ENCODE measurements at places on chromosomes 11 and 22.

- DNase-seq, result no peak
Measured at GRCh38 chr22:49492308-49492707, 335.4 kb downstream of the BRD1 start.

GRCh38 chr11:34300026-34300925, 57.5 kb downstream of the ABTB2 start:
- peak; percentile 91 for DNase-seq

GRCh38 chr11:64343767-64344559, 4.0 kb downstream of the CCDC88B start:
- DNase-seq, result no peak

- DNase-seq, result no peak
Measured at GRCh38 chr22:49689255-49689770, 138.4 kb downstream of the BRD1 start.

DNA sequence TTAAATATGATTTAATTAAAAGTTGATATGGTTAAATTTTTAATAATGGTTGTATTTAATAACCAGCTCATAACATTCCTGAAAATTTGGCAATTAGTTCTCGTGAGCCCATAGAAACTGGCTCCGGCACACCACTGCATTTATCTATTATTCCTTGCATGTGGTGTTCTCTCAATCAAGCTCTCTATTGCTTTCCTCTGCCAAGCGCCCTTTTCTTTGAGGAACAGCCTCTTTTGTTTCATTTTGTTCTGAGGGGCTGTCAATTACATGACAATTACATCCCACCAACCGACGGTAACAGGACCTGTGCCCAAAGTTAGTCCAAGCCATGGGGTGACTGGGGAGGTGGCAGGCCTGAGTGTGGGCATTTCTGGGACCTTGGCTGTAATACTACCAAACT, 8.1 kb downstream of the C11orf91 start:
- peak; percentile 77 for DNase-seq

DNA sequence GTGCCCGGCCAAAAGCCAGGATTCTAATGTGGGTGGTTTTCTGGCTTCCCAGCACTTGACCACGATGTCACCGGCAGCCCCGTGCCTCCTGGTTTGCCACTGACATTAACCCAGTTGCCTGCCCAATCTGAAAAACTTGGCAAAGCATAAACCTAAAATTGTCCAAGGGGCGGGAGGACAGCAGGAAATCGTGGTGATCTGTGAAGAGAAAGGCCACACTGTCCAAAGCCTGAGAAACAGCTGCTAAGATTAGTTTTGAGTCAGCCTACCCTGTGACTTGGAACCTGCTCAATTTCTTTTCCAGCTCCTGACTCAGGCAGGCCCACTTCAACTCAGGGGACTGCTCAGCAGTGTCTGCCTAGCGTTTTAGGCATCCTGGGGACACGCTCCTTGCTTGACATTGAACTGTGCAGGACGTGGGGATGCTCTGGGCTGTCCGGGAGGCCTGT, 8.2 kb upstream of the F2 start:
- DNase-seq, result no peak

GRCh38 chr11:77026221-77026620, 8.0 kb upstream of the B3GNT6 start:
- no peak for DNase-seq

- DNase-seq, result no peak
Measured at GRCh38 chr11:27904358-27905055, 203.4 kb downstream of the KIF18A start.

DNA sequence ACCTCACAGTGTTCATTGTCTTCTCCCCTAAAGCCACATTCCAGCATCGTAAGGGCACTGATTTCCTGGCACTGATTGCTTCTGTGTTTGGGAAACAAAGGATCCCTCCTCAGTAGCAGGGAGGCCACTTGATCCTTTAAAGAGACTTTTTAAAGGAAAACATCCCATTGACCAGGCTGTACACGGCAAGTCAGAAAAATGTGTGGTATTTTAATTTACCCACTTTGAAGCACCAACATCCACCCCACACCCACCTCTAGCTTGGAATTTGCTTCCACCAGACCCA, 364.9 kb downstream of the SHANK2 start:
- no peak for DNase-seq

- peak; percentile 73 for DNase-seq
Measured at GRCh38 chr11:66728693-66729385, at the start of gene SPTBN2. TSS of gene SPTBN2 (minus strand) at chr11:66729216. CDS start at chr11:66721240, 7,976 bp downstream.

DNA sequence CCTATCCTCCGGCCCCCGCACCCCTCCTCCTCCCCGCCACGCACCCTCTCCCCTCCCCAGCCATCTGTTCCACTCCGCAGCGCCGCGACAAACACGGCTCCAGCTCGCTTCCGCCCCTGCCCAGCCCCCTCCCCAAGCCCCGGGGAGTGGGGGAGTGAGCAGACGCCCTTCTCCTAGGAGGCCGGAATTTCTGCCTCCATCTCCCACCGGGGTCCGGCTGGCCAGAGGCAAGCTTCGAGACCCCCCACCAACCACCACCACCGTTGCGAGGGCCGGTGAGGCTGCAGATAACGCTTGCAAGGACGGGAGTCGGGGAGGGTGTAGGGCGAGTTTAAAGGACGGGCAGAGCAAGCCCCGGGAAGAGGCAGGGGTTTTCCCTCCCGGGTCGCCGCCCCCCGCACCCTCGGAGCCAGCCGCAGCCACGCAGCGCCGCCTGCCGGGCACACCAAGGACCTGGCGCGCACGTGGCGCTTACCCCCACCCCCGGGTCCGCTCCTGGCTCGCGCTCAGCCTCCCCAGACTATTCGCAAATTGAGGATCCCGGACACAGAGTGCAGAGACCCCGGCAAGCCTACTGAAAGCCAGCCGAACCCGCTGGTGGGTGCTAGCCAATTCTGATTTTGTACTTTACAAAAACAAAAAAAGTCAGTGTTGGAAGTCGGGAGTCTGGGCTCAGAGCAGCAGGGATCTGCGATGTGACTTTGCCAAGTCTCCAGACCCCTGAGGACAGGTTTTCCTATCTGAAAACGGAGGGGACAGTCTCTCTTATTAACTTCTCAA, 22.6 kb downstream of the RTN4RL2 start:
- DNase-seq, result peak; percentile 83

DNA sequence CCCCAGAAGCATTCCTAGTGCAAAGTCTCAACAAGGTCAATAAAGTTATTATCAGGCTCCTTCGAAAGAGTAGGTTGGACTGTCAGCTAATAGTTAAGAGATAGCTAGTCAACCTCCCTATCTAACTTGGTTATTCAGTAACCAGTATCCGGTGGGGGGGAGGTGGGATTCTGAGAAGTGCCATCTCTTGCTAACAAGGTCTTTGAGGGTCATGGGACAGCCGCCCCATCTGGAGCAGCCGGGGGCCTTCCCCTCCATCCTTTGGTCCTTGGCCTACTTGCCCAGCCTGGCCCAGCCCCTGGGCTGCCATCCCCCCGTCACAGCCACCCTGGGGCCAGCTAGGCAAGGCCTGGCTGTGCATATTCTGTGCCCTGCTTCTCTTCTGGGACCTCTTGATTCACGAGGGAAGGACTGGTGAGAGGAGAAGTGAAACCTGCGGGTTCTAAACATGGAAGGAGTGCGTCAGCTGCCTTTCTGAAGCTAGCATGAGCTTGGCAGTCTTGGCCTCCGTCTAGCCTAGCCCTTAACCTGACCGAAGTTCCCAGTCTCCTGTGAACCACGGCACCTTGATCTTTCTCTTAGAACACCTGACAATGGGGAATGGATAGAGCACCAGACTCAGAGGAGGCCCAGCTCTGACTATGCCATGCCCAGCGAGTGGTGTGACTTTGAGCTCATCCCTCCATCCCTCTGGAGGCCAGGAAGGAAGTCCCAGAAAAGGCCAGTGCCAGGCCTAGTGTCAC, 9.3 kb downstream of the SLC37A2 start:
- no peak for DNase-seq

GRCh38 chr11:721741-722345, 15.8 kb downstream of the EPS8L2 start:
- no peak for DNase-seq

Data from brain (organoid and tissue), 16 donors.